ENCODE measurements at places on chromosomes 1 and 21.

DNA sequence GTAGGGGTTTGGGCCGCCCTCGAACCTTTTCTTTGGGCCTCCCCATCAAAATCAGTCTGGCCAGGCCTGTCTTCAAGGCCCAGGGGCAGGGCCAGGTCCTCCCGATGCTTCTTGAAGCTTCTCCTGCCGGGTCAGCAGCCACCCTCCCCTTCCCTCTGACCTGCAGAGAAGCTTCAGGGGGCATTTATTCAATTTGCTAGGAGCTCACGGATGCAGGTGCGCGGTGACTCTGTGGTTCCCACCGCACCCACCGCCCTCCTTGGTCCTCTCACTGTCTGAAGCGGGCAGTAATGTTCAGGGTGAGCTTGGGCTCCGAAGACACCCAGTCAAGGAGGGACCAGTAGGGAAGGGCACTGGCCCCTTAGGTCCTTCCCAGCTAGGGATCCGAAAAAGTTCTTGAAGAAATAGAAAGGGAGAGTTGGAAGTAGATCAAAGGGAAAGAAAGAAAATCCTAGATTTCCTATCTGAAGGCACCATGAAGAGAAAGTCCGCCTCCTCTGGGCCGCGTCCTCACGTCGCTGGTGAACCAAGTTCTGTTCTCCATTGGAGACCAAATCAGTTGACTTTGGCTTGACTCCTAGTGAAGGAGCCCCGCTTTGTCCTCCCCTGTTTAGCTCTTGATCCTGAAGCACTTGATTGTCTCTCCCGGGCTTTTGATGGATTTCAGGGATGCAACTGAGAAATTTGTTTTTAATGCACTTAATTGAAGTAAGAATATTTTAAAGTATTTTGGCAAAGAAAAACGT lies 8.7 kb upstream of the RNU1-2 start:
- no peak for DNase-seq

GRCh38 chr1:58401991-58402390 lies 144.5 kb downstream of the OMA1 start:
- DNase-seq = no peak

DNA sequence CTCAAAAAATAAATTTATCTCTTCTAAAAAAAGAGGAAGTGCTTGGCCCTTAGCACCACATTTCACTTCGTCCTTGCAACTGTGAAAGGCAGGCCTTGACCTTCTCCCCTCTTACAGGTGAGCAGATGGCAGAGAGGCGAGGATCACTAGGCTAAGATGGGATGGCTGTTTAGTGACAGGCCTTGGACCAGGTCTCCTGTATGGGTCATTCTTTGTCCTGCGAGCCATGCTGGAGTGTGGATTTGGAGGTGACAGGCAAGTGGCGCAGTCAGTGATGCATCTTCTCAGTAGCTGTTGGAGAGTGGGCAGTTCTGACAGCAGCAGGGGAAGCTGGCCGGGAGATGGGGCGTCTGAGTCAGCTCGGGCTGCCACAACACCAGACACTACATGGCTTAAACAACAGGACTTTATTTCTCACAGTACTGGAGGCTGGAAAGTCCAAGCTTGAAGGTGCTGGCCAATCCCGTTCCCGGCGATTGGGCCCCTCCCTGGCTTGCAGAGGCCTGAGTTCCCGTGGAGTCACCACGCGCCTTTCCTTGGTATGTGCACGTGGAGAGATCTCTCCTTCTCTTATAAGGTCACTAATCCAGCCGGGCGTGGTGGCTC lies 16.5 kb downstream of the SLC27A3 start:
- DNase-seq = no peak

DNA sequence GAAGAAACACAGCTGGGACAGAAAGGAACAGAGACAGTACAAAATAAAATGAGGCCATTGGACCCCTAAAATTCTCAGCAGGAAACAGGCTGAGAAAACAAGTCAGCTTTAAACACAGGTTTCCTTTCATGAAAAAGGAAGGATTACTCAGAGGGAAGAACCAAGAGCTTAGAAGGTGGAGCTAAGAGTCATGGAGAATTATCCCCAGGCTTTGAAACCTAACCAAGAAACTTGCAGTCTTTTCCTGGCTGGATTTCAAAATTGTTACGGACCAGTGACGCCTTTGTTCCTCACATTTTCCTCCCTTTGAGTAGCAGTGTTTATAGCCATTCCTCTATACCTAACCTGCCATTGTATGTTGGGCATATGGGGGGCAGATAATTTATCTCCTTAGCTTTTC lies 8.8 kb downstream of the HMGB4 start:
- no peak for DNase-seq

DNA sequence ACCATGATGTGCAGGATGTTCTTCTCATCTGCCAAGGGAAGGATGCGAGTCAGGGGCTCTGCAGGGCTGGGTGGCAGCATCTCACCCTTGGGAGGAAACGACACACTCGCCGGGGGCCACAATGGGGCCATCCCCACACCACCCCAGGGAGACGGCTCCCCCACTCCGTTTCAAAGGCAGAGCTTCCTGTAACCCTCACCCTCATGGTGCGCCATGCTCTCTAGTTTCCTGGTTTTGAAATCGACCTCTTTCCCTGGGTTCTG lies 20.2 kb downstream of the RIPK4 start:
- no peak for DNase-seq

GRCh38 chr1:55337801-55338447 lies 122.8 kb upstream of the USP24 start:
- DNase-seq = peak; percentile 34

DNA sequence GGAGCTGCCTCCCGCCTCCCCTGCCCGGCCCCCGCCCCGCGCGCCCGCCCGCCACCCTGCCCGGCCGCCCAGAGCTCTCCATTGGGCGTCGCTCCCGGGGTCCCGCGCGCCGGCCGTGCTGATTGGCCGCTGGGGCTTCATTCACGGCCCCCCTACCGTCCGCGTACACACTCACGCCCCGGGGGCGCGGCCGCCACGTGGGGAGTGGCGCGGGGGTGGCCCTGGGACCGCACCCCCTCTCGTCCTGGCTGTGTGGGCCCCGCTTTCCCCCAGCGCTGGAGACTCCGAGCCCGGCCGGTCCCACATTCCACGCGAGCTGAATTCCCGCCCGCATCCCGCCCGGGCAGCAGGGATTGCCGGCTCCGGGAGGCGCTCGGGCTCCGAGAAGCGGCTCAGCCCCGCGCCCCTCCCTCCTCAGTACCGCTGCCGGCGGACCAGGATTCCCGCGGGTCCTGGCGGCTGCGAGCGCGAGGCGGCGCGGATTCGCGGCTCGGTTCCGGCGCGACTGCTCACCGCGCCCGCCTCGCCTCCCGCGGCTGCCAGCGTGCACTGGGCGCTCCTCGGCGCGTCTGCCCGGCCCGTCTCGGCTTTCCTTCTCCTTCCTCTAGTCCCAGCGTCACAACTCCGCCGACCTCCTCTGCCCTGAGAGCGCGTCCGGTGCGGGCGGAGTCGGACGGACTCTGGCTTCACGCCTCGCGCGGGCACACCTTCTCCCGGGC lies 450 bp upstream of the POU3F1 start:
- peak; percentile 51 for DNase-seq

GRCh38 chr1:200040481-200041138 lies 13.1 kb downstream of the NR5A2 start:
- no peak for DNase-seq

- peak; percentile 92 for DNase-seq
Measured at GRCh38 chr1:55724551-55725325, 509.6 kb upstream of the USP24 start.

- DNase-seq = no peak
Measured at GRCh38 chr1:26412180-26412840, 1.7 kb downstream of the LIN28A start.

DNA sequence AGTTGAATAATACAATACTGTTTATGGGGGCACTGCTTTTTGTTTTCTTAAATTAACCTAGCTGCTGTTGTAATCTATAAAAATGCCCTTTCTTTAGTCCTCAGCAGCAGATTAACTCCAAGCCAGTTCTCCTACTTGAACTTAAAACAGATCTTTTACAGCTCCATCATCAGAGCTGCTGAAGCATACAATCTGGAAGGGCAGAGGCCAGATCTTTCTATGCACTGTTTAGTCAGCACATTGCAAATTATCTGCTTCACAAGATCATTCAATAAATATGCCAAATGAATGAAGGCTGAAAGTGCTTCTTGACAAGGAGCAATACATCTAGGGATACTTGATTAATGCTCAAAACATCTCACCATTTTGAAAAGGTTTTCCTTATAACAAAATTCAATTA lies 115.8 kb downstream of the PLPPR5 start:
- DNase-seq = no peak

- no peak for DNase-seq
Measured at GRCh38 chr21:44356636-44357035, 3.2 kb downstream of the TRPM2 start.

- DNase-seq = no peak
Measured at GRCh38 chr1:171597203-171597602, 24.8 kb upstream of the MYOCOS start.

DNA sequence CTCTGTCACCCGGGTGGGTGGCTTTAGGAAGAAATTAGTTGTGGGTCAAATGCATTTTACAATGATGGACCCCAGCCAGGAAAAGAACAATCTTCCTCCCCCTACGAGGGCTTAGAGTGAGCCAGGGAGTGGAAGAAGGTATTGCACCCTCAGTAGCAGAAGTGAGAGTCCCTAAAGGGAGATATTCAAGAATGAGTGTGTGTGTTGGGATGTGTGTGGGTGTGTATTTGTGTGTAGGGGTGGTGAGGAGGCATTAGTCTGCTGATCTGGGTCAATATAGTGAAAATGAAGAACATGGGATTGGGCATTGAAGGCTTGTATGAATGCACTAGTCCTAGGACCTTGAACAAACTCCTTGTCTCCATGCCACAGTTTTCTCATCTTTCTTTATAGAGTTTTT lies 85.2 kb upstream of the RUNX1 start:
- no peak for DNase-seq

DNA sequence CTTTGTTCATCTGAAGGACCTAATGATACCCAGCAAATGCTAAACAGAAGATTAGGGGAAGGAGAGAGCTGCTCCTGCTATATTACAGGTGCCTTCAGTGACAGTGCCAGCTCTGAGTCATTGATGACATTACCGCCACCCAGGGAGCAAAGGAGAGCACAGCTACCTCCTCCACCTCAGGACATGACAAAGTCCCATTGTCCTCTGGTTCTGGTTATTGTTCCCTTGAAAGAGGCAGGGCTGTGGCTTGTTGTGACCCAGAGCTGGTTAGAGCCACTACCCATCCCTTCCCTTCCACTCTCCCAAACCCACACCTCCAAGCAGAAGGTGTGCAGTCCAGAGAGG lies 363.5 kb upstream of the DUSP10 start:
- no peak for DNase-seq

DNA sequence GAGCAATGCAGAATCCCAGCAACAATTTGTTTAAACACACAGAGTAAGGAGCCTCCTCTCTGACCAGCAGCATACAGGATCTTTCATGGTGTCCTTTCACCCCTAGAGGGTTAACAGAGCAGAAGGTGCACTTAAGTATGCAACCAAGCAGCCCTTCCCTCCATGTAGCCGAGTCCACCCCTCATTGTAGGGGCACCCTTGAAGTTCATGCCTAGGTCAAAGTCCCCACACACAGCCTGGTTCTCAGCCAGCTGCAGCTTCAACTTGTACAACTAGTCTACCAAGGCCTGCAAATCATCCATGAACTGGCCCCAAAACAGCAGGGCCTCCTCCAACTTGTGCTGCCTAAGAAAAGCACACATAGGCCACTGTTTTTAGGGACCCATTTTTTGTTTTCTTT lies 7.0 kb upstream of the BMP8B start:
- no peak for DNase-seq

- peak; percentile 51 for DNase-seq
Measured at GRCh38 chr1:83546874-83547273, 452.1 kb downstream of the TTLL7 start.

DNA sequence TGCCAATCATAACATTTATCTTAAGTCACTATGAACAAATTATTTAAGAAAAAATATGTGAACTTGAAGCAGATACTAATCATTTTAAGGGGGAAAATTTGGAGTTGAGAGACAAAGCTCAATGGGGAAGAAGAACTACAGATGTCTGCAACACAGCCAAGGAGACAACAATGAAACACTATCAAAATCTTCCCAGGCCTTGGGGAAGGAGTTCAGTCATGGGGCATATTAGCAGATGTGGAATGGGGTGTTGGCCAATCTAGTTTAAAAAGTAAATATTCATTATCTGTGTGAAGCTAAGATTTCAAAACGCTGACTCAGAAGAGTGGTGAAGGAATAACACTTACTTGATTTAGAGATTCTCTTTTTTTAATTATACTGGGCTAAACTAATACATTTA lies 671.6 kb upstream of the ZP4 start:
- peak; percentile 59 for DNase-seq

DNA sequence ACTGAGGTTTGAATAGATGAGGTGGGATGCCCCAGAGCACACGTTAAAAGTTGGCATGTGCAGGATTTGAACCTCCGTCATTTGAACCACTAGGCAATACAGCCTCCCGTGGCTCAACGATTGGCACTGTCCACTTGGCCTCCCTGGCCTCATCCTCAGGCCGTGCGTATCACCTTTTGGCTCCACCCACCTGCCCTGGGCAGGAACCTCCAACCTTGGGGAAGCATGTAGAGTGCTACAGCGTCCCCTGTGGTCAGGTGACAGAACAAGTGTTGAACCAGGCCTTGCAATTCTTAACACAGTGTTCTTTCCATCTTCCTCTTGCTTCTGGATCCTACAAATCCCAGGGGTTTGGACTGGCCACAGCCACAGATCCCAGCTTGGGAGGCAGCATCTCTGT lies 112.6 kb downstream of the PAX7 start:
- no peak for DNase-seq

DNA sequence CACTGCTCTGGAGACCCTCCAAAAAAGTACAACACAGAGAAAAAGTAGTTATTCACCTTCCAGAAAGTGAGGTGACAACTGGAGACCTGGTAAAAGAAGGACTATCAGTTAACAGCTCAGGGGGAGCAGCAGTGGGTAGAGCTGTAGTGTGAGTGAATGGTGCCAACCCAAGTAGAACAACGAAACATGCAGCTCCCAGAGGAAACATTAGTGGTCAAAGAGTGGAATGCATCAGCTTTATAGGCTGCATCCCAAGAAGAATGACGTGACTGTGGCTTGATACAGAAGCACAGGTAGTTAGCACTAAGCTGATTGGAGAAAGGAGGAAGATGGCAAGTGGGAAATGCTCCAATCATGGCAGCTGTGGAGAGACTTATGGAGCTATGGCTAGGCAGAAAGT lies 275.7 kb upstream of the CAMK1G start:
- peak; percentile 3 for DNase-seq

DNA sequence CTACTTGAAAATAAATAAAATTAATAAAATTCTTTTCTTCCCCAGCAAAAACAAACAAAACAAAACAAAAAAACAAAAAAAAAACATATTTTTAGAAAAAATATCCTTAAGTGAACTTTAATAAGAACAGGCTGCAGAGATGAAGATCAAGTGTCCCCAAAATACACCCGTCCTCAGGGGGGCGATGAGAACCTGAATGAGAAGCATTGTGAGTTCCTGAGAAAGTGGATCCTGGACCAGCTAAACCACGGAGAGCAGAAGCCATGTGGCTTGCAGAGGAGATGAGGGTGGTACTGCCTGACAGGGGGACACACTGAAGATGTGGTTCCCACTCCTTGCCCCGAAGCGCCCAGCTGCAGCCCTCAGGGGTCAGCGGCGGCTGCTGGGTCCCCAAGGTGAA lies 89.3 kb downstream of the ITPKB start:
- DNase-seq = no peak

All from fibroblast of skin of left quadriceps (primary cell).